ENCODE measurements at places on chromosomes 4 and X. TPM values are rescaled to one million over a fixed set of nuclear protein-coding genes. Genes with fewer than 3 reads are reported as not detected.

DNA sequence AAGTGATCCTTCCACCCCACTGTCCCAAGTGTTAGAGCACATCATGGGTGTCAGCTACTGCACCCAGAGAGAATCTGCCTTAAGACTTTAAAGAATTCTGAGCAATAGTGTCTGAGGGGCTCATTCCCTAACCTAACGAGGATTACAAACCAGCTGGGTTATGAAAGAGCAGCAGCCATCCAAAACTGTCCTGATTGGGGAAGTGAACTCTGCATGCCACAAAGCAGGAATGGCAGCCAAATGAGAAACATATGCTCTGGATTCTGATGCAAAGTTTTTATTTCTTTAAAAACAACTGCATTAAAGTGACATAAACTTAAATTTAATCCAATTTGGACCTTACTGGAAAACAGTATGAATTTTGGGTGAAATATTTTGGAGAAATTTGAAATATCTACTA, 103.2 kb downstream of the ANXA3 start:
- DNase-seq = no peak

DNA sequence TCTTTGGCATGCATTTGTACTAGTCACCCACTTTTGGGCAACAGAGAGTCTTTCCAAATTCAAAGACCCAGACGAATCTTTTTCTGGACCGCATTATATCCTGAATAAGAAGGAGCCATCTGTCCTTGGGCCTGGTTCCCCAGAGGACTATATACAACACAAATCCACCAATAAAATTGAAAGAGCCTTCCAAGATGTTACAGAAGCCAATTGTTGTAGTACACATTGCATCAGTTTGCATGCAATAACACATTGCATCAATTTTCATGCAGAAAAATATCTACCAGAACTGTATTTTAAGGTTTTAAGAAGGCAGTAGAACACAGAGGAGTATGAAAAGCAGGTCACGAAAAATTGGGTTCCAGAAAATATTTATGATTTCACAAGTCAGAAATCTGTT, 203.2 kb downstream of the HTR2C start:
- DNase-seq = no peak

DNA sequence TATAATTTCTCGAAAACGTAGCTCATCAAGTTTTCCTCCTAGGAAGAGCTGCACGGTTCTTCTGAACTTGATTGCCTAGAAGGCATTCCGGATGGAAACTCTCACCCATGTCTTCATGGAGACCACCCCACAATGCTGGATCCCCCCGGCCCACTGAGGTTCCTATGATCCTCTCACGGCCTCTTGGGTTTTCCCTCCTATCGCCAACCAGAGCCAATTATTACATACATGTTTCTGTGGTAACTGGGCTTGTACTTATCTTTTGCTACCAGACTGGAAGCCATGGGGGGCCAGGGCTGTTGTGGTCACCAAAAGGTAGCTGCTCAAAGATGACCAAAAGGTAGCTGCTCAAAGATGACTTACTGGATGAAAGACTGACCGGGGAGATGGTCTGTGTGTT, 131.5 kb downstream of the AFAP1 start:
- DNase-seq = peak; percentile 44

- no peak for DNase-seq
These were observed 182.4 kb upstream of the CXXC4 start for GRCh38 chr4:104677116-104677515.

GRCh38 chrX:825991-826390, 195.4 kb downstream of the SHOX start:
- DNase-seq = no peak

DNA sequence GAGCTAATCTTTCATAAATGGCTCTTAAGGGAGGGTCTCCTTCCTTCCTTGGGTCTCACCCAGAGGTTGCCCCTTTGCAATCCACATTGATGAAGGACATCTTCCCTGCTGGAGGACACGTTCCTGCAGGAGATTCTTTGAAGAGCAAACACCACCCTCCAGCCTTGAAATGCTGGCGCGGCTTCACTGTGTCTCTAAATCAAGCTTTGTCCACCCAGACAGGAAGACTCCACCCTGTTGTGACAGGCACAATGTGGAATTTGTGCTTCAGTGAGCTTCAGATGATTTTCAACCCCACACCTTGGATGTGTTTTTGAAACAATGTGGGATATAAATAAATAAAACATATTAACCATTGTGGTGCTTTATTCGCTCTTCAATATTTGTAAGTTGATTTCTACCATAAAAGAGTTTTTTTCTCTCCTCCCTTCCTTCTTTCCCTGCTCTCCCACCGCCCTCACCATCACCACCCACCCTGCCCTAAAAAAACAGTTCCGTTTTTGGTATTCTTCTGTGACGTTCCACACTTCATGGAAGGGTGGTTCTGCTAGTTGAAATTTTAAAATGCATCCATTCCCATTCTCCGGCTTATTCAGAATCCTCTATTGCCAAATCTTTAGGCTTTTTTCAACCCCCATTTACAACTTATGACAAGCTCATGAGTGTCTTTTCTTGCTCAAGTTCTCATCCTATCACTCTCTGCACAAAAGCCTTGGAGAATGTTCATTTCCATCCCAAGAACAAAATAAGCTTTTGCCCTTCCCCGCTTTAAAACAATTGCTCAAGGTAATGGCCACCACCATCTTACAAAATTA, 264.3 kb downstream of the RAPGEF2 start:
- DNase-seq = no peak

DNA sequence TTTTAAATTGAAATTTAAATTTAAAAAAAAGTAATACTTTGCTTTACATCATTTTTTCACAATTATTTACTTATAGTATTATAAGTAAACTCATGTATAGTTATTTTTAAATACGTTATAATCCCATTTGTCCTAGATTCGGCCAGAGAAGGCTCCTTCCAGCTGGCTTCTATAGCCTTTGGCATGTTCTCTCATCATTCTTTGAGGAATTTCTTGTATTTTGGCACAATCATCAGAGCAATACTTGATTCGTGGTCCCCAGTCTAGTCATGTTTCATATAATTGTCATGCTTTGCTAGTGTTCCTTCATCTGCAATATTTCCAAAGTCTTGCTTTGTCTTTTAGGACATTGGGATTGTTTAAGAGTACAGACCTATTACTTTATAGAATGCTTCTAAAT, 1037.9 kb upstream of the AGA start:
- no peak for DNase-seq

- DNase-seq = peak; percentile 62
These were observed 11.2 kb upstream of the ADD1 start for GRCh38 chr4:2832309-2832980.

- no peak for DNase-seq
These were observed 1077.8 kb downstream of the ARAP2 start for GRCh38 chr4:35166466-35166865.

- DNase-seq = no peak
These were observed 11.2 kb upstream of the C1QTNF7 start for GRCh38 chr4:15416357-15417232.

GRCh38 chrX:155819525-155819924, 61.6 kb upstream of the VAMP7 start:
- DNase-seq = no peak

- no peak for DNase-seq
These were observed 178.0 kb downstream of the MGST2 start for GRCh38 chr4:139843641-139844040.

- DNase-seq = peak; percentile 50
These were observed 67.0 kb downstream of the TRMT44 start for GRCh38 chr4:8507624-8508023.

GRCh38 chr4:88003261-88003660, 4.2 kb upstream of the PKD2 start:
- DNase-seq = no peak

DNA sequence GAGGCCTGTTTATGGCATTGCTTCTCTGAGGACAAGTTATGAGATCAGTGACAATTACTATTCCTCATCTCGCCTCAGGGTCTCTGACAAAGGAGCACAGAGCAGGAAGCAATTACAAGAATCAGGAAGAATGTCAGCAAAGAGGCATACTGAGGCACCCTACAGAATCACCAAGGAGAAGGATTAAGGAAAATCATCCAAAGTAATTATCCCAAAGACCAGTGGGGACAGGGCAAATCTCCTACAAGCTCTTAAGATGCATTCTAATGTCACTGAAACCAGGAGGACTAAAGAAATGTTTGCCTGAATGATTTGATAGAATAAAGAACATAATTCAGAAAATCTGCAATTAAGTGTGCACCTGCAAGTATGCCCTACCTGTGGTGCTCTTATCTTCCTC, 206.2 kb downstream of the RCHY1 start:
- no peak for DNase-seq

DNA sequence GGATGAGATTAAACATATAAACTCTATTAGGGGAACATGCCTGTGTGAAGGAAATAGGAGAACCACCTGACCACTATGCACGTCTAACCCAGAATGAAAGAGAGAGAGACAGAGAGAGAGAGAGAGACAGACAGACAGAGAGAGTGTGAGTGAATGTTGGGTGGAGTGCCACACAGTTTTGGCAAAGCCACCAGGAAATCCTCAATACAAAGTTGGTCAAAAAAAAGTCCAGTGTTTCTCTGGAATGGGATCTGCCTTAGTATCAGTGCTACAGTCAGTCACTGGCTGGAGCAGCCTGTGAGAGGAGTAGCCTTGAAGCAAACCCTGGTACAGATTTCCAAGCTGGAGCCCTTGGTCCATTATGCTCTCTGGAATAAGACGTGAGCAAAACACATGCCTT, 91.7 kb downstream of the GC start:
- no peak for DNase-seq

- no peak for DNase-seq
These were observed 7.7 kb upstream of the GABRE start for GRCh38 chrX:151982222-151982621.

DNA sequence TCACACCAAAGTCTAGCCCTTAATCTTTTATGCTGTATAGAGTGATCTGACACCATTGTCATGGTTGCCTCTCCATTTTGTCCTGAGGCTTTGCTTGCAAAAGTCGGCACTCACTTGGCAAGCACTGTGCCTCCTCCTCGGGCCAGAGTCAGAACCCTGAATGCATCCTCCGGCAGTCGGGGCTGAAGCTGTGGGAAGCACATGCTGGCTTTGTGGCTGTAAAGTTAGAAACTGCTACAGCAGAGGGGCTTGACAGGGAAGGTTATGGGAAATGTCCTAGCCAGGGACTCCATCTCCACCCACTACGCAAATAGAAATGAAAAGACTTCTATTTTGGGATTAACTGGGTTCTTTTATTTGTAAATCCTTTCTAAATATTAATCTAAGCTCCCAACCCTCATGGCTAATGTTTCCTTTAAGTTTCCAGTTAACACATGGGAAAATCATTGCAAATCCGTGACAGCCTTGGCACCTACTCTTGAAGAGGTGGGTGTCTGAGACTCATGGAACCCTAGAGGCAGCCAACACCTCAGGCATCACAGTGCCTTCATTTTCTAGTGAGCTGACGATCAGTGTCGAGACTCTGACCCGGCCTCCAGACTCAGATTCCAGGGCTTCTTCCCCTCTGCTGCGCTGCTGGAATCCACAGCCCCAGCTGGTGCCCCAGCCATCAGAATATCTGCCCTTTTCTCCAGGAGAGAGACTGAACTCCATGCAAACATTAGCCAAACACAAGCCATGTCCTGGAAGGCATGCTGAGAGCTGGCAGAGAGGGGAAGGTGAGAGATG, 7.9 kb upstream of the CLDN24 start:
- no peak for DNase-seq

DNA sequence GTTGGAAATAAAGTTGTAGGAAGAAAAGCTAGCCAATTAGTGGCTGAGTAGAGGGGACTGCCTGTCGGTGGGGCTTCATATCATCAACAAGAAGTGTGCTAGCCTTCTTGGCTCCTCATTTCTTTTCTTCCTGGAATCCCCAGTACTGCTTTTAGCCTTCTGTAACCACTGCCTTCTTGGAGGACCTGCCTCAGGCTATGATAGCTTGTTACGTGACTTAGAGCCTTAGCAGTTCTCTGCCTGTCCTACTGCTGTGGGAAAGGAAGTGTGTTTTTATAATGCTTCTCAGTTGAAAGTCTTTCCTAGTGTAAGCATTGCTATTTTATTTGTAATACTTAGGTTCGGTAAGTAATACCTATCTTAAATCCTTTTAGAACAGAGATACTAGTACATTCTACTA, 61.9 kb downstream of the LARP1B start:
- no peak for DNase-seq

GRCh38 chr4:153904011-153904410, 115.1 kb upstream of the SFRP2 start:
- no peak for DNase-seq

GRCh38 chr4:110008540-110008939, 95.9 kb downstream of the EGF start:
- no peak for DNase-seq

GRCh38 chr4:88799900-88800299, 102.3 kb upstream of the NAP1L5 start:
- DNase-seq = no peak

GRCh38 chr4:42654631-42655268, 2.2 kb downstream of the ATP8A1 start:
- no peak for DNase-seq

GRCh38 chr4:4455210-4455865, 68.4 kb downstream of the NSG1 start:
- DNase-seq = no peak

- DNase-seq = no peak
These were observed 128.7 kb upstream of the GALNT7 start for GRCh38 chr4:173039617-173040577.

GRCh38 chr4:112448306-112449132, 67.5 kb downstream of the NEUROG2 start:
- no peak for DNase-seq

DNA sequence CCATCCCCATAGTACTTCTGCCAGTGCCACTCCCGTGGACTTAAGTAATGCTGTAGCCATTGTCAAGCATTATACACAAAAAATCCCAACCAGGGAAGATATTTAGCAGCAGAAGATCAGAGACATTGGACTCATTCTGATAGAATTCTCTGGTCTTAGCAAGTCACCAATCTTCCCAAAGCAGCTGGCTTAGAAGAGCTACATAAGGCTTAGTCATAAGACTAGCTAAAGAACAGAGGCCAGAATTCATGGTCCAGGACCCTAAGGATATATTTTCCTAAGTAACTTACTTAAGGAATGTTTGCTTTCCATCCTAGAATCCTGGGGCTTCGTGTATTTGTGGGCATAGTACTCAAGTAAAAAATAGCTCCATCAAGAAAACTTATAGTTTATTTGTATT, 100.3 kb upstream of the SLIT2 start:
- DNase-seq = no peak

The TFDP3 gene
- not detected for total RNA-seq

The PPBP gene
- not detected for total RNA-seq

The SUPT20HL2 gene
- not detected for total RNA-seq

The NDUFA1 gene
- total RNA-seq = 51.2 TPM

The EDNRA gene
- total RNA-seq = 9.5 TPM

The HPF1 gene
- 22.7 TPM for total RNA-seq

The GABRE gene
- 18.0 TPM for total RNA-seq

The PAK3 gene
- 1.4 TPM for total RNA-seq

The ATP1B4 gene
- total RNA-seq = not detected

The MAGEA3 gene
- total RNA-seq = not detected

The GPC4 gene
- 45.7 TPM for total RNA-seq

The ADH1B gene
- 350 TPM for total RNA-seq

The SEPTIN6 gene
- total RNA-seq = 66.0 TPM

The SMIM31 gene
- total RNA-seq = not detected

Measured in sigmoid colon (tissue), 7 donors.